Stimulated activated CD4-positive, alpha-beta T cell treated with anti-CD3 and anti-CD28 coated beads, Interleukin-4, amount 100 ng/mL, for 24 hours (primary cell): ENCODE measurements at places on chromosomes 4 and X.

- DNase-seq: no peak
Measured at GRCh38 chrX:47098338-47099094, 20.3 kb downstream of the RGN start.

- no peak for DNase-seq
Measured at GRCh38 chrX:78375894-78376293, 48.5 kb upstream of the CYSLTR1 start.

DNA sequence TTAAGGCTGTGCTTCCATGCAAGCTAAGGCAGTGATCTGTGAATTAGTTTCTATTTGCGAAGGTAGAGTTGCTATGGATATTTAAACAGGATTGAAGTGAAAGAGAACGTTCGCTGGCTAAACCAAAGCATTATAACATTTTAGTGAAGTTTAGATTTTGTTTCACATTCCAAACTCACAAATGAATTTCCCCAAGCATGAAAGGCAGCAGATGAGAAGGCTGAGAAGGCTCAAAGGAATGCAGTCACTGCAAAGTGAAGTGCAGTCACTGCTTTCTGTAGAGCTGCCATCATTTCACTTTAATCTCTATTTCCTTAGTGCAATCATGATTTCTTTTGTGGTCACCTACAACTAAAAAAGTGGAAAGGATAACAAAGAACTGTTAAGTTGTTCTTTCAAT, 334.7 kb upstream of the NR3C2 start:
- no peak for DNase-seq

DNA sequence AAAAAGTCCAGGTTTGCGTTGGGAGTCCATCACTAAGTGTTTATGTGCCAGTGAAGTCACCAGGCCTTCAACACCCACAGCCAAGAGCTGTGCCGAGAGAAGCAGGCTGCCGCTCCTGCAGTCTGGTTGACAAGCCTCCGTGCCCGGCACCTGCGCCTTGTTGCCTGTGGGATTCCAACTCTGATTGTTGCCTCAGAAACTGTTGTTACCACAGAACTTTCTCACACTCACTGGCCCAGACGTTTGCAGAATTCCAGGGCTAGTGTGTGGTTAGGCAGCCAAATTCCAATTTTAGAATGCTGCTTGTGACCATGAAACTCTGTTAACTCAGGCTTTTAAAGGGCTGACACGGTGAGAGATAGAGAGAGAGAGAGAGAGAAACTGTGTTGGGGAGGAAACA, 119.5 kb upstream of the LIMCH1 start:
- DNase-seq: no peak

DNA sequence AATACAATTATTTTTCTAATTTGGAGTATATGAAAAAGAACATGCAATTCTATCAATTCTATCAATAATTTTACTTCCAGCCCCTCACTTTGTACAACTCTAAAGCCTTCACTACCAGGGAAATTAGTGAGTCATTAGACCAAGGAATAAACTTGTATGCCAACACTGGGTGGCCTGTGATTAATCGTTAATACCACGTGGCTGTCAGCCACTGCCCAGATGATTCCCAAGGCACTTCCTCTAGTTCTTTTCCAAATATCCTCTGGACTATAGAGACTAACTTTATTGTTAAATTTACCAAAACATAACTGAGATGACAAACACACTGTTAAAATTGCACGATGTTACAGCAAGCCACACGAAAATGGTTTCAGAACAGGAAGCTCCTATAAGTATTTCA, 45.7 kb downstream of the MID1 start:
- no peak for DNase-seq

GRCh38 chr4:90990284-90990683, 863.1 kb downstream of the CCSER1 start:
- no peak for DNase-seq

- DNase-seq: no peak
Measured at GRCh38 chrX:135984791-135985156, 461 bp upstream of the SLC9A6 start.

- no peak for DNase-seq
Measured at GRCh38 chrX:104288961-104289360, 34.2 kb upstream of the ESX1 start.

DNA sequence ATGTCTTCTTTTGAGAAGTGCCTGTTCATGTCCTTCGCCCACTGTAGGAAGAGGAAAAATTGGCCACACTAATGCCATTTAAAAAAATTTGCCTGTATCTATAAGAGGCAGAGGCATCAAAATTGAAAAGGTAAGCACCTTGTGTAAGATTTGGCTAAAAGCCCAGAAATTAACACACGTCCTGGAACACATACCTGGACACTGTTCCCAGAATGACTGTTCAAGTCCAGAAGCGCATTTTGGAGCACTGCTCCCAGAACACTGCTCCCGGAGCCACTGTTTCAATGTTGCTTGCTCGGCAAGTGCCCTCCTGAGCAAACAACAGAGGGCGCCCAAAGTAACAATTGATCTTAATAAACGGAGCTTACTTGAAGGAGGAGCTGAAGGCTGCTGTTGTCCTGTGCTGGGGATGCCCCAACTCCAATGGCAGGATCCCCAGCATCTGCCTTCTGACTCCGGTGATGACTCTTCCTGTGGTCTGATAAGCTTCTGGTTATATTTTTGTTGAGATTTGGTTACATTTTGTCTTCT, 1958.6 kb downstream of the C4orf33 start:
- DNase-seq: no peak

GRCh38 chr4:26173619-26174018, 147.2 kb upstream of the RBPJ start:
- no peak for DNase-seq

GRCh38 chrX:46184749-46185148, 360.5 kb downstream of the ZNF674 start:
- no peak for DNase-seq

- no peak for DNase-seq
Measured at GRCh38 chr4:53748328-53748772, 157.1 kb upstream of the LNX1 start.

GRCh38 chr4:110854021-110854678, 231.3 kb upstream of the PITX2 start:
- DNase-seq: no peak

- no peak for DNase-seq
Measured at GRCh38 chr4:2494992-2495391, 26.1 kb downstream of the RNF4 start.

DNA sequence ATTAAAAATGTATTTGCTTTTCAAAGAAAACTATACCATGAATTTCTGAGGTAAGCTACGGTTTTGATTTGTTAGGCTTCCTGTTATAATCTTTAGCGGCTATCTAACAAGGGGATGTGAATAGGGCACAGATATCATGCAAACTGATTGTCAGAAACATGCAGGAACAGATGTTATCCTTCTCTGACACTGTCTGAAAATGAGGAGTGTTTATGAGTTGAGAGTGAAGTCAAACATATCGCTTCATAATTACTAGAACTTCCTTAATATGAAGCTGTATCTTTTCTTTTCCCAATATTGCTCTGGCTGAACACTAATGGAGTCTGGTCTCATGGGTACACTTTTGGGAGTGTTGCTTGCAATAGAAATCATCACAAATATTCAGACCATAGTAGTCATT, 16.3 kb upstream of the SULT1B1 start:
- no peak for DNase-seq

DNA sequence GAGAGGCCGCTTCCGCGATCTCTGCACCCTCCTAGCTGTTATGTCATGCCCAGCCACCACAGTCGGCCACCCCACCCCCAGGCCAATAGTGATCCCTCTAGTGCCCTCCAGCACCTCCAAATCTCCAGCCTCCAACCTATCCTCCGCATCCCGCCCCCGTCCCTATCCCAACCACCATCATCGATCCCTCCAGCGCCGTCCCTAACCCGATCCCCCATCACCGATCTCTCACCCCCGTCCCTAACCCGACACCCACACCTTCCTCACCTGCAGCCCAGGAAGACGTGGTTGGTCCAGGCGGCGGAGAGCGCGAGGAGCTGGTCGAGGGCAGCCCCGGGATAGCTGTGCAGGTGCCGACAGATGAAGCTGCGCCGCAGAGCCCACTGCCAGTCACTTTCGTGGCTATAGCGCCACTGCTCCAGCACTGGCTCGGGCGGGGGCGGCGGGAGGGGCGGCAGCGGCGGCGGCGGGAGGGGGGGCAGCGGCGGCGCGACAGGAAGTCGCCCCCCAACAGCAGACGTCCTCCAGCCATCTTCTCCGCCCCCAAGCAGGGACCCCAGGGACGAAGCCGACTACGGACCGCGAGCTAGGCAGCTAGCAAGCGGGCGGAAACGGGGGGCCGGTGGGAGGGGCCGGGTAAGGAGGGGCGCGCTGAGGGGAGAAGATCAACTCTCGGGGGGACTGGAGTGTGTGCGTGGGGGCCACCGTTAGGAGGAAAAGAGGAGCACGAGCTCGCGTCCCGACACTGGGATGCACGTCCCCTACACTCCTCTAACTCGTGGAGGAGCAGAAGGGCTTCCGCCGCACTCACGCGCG, 552 bp downstream of the NKRF start:
- peak; percentile 42 for DNase-seq

DNA sequence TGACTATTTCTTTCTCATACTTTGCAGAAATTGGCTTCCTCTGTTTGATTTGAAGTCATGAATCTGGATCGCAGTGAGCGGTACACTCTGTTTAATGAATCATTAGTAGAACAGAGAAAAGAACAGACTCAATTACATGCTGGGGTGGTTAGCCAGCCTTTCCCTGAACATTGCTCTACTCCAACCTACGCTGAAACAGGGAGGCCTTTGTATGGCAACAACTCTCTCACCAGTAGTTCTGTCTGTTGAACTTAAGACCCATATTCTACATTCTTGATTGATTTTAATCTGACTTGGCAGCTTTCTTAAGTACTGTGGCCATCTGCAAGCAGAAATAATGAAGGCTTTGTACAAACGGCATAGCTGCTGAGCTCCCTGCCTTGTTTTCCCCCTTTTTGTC, 19.0 kb upstream of the AP1S2 start:
- no peak for DNase-seq

- no peak for DNase-seq
Measured at GRCh38 chr4:114512595-114513295, 85.9 kb upstream of the UGT8 start.
